ENCODE measurements at places on chromosomes 5 and 9. TPM values are rescaled to one million over a fixed set of nuclear protein-coding genes. Genes with fewer than 3 reads are reported as not detected.
A peak's percentile ranks its signal among the peaks of the same experiment; 100 is the strongest.

DNA sequence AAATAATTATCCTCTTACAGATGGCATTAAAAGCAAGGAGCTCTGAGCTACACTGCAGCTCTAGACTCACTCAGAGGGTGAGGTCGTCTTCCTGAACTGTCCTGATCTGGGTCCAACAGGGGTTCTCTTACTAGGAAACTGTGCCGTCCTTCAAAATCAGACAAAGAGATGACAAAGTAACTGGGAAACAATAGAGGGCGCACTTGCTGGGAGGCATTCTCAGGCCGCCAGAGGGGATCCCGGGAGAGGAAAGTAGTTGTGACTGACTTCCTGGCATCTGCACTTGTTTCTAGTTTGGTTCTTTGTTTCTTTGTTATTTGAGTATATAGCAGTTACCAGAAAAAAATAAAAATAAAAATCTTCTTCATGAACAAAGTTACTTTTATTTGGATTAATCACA, 142.9 kb upstream of the MSX2 start:
- no peak for DNase-seq

GRCh38 chr5:15346738-15347137, 153.2 kb upstream of the FBXL7 start:
- DNase-seq: no peak

Gene PCDHGA12
- total RNA-seq: 11.2 TPM

DNA sequence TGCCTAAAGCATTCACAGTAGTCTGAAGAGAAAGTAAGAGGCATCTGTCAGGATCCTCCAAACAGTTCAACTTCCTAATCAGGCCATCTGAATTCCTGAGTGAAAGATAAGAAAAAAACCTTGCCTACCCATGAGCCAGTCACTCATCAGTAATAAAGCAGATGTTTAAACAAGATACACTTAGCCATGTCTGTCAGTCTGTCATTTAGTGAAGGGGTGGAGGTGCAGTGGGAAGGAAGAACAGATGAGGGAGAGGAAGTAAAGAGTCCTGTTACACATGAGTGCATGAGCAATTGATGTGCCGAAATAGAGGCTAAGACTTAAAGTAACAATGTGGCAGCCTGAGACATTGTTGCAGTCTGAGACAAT, 29.9 kb upstream of the DMRTA1 start:
- no peak for DNase-seq

- DNase-seq: no peak
Measured at GRCh38 chr5:177432143-177432838, 5.8 kb downstream of the GRK6 start.

GRCh38 chr5:60649288-60649917, 50.6 kb downstream of the DEPDC1B start:
- DNase-seq: no peak

- no peak for DNase-seq
Measured at GRCh38 chr9:99905833-99906402, 536 bp upstream of the STX17 start.

GRCh38 chr5:167509076-167509475, 782.4 kb upstream of the WWC1 start:
- DNase-seq: no peak

Gene MARCOL
- total RNA-seq: not detected

DNA sequence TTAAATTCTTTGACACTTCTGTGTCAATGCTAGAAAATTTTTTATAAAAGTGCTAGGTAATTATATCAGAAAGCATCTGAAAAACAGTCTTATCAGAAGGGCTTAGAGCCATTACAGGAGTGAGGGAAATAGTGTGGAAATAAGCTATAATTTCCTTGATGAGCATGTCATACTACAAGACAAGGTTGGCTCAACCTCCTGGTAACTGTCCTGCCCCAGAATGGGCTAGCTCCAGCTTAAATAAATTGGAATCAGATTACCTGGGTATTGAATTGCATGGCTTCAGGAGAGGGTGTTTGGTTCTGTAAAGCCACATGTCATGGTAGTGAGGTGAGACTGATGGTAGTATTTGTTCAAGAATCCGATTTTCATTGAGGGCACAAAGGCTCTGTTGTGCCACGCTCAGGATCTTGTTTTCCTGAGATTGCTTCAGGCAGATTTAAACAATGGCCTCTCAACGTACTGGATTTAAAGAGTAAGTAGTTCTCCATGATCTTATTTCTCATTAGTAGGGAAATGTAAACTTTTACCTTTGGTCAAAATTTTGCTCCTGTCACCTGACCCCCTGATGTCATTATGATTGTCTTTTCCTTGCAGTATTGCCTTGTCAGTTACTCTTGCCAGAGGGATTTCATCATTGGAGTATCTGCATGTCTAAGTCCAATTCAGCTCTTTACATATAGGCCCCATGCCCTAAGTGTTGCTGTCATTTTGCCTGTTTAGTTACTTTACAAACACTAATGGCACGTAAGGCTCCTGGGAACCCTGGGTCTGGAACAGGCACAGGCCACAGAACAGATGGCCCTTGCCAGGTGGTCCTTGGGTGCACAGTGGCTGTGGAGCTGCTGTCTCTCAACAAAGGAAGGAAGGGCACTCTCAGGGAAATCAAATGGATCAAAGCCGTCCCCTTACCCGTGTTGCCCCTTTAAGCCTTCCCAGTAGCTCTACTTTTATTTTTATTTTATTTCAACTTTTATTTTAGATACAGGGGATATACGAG, 21.3 kb downstream of the TRIO start:
- peak; percentile 50 for DNase-seq

Gene KCNV2
- total RNA-seq: not detected

All from esophagus muscularis mucosa (tissue), 4 donors.